ENCODE measurements at places on chromosomes 6 and 20. TPM values are rescaled to one million over a fixed set of nuclear protein-coding genes. Genes with fewer than 3 reads are reported as not detected.

DNA sequence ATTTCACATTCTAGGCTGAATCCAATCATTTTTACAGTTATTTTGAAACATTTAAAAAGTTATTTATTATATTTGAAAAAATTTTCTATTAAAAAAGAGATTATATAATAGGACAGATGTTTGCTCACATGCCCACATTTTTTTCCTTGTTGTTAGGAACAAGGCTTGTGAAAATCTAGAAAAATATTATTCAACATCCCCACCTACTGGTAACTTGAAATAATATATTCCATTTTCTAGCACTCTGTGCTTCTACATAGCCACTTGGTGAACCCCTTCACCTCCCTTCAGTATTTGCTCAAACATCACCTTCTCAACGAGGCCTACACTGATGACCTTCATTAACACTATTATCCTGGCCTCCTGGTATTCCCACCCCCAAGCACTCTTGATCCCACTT lies 18.3 kb upstream of the GPRC6A start:
- peak; percentile 64 for DNase-seq

- DNase-seq: peak; percentile 80
These were observed 12.0 kb upstream of the TRMT11 start for GRCh38 chr6:125974214-125974866.

DNA sequence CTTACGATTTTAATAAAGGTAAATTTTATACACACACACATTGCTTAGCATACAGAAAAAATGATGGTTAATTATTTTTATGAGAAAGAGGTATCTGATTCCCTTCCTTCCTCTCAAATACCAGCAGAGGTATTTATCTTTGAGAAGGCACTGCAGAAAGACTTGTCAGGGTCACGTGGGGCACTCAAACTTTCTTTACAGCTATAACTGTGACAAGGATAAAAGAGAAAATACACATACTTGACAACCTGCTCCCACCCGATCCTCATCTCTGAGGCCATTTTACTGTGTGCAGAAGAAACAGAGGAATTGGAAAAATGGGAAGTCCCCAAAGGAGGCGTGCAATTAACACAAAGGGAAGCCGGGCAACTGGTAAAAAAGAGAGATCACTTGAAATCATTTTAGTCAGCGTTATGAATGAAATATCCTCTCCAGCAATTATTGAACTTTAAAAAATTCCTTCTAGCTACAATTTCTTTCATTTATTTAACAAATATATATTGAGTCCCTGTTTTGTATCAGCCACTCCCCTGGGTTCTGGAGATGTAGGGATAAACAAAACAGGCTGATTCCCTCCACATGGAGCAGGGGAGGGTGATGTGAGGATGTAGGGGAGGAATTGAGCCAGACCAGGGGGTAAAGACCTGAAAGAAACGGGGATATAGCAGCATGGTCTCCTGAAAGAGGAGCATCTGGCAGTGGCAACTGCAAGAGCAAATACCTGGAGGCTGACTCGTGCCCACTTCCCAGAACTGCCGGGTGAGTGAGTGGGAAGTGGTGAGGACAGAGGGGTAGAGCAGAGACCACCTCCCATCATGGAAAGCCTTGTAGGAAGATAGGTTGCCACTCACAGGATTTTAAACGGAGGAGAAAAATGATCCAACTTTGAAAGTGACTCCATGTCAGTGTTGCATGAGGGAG lies 510.3 kb downstream of the KIF16B start:
- DNase-seq: no peak

GRCh38 chr20:12733811-12734210 lies 275.0 kb upstream of the SPTLC3 start:
- no peak for DNase-seq

The MAPK13 gene
- 6.6 TPM for total RNA-seq

The CUTA gene
- total RNA-seq: 197 TPM

The KIAA1586 gene
- total RNA-seq: 11.8 TPM

The GRIK2 gene
- total RNA-seq: 0.38 TPM
